ENCODE measurements at places on chromosomes 16 and 17.

DNA sequence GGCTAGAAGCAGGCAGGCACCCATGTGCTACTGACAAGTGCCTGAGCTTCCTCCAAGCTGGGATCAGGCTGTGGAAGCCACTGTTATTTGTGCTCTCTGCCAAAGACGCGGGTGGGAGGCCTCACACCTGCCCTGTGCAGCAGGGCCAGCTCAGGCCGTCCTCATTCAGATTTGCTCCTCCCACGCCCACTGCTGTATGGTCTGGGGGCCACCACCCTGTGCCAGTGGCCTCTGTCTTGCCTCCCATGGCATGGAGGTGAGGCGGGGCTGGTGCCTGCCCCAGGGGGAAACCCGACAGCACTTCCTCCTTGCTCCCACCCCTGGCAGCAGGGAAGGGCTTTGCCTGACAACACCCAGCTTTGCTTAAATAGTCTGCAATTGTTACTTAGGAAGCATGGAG lies 356.5 kb upstream of the CDH8 start:
- DNase-seq: no peak

GRCh38 chr16:75064403-75065148 lies 52.0 kb downstream of the LDHD start:
- DNase-seq: no peak

- no peak for DNase-seq
Measured at GRCh38 chr16:78175287-78175686, 75.8 kb downstream of the WWOX start.

DNA sequence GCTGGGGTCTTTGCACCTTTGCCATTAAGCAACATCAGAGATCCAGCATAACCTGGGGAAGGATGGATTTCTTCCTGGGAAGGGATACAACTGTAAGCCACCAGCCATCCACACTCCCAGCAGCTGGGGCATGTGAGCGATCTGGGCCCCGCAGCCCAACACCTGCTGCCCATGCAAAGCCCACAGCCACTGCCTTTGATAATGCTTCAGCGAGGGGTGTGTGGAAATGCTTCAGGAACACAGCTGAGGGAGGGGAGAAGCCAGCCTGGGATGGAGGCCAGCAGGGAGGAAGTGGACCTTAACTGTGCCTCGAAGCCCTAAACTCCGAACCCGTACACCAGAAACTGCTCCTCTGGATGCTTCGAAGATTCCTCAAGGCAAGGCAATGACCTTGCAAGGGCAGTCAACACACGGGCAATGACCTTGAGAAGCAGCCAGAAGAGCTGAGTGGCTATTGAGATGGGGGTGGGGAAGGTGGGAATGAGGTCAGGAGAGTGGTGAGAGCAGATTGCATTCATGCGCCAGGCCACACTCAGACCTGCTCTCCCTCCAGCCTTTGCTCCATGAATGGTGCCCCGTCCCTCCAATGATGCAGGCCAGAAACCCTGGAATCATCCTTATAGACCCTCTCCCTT lies 49.1 kb downstream of the KATNIP start:
- no peak for DNase-seq

DNA sequence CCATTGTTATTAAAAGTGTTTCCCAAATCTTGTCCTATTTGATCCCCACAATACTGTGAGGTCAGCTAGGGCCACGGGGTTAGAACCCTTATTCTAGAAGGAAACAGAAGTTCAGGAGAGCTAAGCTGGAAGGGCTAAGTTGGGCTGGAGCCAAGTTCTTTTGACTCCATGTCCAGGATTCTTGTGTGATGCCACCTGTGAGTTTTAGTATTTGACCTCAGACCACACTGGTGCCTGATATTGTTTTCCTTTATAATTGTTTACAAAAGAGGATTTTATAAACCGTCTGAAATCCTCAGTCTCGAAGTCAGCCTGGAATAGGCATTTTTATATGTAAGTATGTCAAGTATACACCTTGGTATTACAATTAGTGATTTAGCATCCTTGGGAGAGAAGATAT lies 332.7 kb downstream of the CBLN1 start:
- no peak for DNase-seq

GRCh38 chr16:88591577-88592021 lies 21.4 kb downstream of the ZC3H18 start:
- no peak for DNase-seq

DNA sequence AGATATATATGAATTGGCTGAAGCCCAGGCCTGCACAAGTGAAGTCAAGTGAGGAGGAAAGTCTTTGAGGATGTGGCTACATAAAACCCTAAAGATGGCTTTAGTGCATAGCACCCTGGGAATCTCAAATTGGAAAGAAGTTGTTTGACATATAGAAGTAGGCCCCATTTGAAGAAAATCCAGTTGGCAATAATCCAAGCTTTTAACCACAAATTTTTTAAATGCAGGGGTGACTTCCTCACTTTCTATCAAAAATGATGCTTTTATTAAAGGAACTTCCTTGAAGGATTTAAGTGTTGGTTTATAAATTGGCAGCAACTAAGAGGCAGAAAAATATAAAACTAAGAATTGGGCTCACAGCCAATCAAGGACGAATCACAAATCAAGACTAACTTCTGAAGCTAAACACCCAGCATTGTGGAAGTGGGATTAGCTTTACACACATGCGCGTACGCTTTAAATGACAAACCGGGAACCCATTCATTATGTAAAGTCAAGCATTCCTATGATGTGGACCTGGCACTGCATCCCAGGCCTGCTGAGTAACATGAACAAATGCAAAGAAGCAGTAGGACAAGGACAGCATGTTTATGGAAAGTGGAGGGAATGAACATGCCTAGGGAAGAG lies 63.3 kb downstream of the NOG start:
- DNase-seq: no peak

DNA sequence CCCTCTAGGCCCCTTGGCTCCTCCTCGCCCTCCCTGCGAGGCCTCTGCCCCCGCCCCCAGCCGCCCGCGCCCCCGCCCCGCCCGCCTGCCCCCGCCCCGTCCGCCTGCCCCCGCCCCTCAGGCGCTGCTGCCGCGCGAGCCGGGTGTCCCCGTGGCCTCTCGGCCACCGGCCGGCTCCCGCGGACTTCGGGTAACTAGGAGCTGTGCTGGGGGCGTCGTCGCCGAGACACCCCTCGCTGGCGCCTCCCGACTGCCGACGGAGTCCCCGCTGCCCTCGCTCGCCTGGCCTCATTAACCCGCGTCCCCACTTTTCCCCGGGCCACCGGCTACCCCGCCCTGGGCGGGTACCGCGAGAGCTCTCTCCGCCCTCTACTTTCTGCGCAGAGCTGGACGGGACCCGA lies at the start of gene TLCD1:
Gene TLCD1 (minus strand): TSS at position 8 of the 401 bp plus-strand sequence. CDS start 136 bp downstream, outside the sequence.
- DNase-seq: peak; percentile 84

All from germinal center (tissue), 1 donor.